ENCODE measurements at places on chromosomes 16 and 17.

GRCh38 chr16:6209355-6209930 lies 1111.8 kb upstream of the EEF2KMT start:
- no peak for DNase-seq

- DNase-seq = no peak
Measured at GRCh38 chr16:61540216-61540615, 496.0 kb downstream of the CDH8 start.

GRCh38 chr17:10216213-10216938 lies 18.0 kb upstream of the GAS7 start:
- no peak for DNase-seq

- no peak for DNase-seq
Measured at GRCh38 chr17:7824021-7824924, 9.7 kb upstream of the KDM6B start.

DNA sequence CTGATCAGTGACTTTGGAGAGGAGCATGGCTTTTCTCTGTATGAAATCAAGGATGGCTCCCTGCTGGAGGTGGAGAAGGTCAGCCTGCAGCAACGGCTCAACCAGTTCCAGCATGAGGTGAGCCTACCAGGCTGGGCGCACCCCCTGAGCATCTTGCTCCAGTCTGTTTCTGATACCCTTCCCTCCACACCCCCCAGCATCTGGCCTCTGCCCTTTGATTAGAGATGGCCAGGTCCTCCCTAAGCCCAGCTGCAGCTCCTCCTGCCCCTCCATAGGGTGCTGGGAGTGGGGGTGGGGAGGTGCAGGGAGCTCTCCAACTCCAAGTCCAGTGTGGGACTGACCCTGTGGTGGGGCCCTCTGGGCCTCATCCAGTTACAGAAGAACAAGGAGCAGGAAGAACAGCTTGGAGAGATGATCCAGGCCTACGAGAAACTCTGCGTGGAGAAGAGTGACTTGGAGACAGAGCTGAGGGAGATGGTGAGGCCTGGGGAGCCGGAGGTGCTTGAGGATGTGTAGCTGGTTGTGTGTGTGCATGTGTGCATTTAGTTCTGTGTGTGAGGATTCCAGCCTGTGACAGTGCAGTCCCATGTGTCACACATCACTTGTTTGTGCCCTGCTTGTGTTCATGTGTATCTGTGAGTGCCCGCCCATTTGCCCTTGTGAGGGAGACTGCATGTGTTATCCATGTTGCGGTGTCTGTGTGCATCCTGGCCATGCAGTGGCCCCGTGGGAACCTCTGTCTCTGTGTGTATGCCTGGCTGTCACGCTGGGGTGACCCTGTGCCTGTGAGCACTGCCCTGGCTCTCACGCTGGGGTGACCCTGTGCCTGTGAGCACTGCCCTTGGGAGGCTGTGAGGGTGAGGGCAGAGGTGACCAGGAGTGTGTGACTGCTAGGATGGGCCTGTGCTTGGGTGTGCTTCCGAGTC lies 3.0 kb downstream of the TBKBP1 start:
- DNase-seq = no peak

DNA sequence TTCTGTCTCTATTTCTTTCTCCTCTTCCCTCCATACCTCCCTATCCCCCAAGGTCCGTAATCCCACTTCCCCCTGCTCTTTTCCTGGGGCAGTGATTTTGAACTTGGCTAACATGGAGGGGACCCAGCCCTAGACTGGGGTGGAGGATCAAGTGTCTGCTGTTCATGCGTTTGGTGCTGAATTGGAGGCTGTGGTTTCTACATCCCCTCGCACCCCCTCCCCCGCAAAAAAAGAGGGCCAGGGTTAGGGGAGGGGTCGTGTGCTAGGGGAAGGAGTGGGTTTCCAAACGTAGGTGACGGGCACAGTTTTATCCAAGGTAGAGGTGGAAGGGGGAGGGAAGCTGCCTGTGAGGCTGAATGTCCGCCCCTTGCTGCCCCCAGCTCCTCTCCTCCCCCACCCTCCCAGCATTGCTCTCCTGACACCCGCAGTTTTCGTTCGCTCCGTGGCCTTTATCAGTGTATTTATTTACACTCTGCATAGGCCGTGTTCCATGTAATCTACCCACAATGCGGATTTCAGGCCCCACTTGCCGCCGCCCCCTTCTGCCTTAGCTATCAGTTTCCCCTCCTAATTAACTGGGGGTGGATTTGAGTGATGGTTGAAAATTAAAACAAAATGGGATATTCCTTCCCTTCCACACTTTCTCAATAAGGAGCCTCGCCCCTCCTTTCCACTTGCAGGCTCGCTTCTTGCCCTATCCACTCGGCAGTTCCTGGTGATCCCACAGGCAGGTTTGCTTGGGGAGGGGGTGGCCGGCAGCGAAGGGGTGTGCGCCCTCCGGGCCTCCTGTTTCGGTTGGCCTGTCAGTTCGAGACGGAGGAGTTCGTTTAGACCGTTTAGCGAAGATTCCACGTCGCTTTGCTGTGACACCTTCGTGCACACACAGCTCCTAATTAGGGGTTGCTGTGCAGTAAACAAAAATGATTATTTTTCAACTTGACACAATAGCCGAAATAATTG lies 2.0 kb downstream of the GNAO1 start:
- no peak for DNase-seq

DNA sequence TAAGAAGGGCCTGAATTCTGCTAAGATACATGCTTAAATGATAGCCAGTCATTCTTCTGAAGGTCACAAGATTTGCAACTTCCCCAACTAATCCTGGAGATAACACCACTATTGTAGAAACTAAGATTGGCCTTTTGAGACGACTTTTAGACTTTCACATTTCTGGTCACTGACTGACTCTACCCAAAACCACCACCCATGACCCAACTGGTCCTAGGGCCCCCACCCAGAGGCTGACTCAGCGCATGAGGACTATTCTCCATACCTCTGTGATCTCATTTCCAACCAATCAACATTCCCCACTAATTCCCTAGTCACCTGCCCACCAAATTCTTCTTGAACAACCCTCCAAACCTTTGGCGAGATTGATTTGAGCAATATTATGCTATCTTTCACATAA lies 1299.0 kb downstream of the CDH11 start:
- DNase-seq = no peak
